ENCODE measurements at places on chromosomes 5 and 9. TPM values are rescaled to one million over a fixed set of nuclear protein-coding genes. Genes with fewer than 3 reads are reported as not detected.

GABRG2 gene
- total RNA-seq, result not detected

SERF1B gene
- 22.9 TPM for total RNA-seq

DNA sequence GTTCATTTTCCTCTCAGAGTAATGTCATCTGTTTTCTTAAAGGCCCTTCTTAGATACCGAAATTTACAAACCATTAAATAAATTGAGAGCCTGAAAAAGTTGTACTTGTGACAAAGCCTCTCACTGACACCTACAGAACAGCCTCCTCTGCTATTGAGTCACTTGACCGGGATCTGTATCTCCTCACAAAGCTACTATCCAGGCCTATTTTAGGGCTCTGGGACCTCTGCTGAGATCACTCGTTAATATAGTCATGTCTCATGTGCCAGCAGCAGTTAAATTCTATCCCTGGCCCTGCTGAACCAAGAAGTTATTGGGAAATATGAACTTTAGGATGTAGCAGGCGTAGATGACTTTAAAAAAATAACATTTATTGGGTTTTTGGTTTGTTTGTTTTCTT is 31.1 kb downstream of the FBXO38 start:
- no peak overlapping the region for H3K4me3 ChIP-seq
- H3K36me3 ChIP-seq, result peaks cover 95% of the 10 kb centered on the region
- DNase-seq, result no peak
- peaks cover 2% of the 10 kb centered on the region for H3K4me1 ChIP-seq
- H3K27ac ChIP-seq, result no peak overlapping the region
- no peaks in the 10 kb centered on the region for H3K27me3 ChIP-seq

DNA sequence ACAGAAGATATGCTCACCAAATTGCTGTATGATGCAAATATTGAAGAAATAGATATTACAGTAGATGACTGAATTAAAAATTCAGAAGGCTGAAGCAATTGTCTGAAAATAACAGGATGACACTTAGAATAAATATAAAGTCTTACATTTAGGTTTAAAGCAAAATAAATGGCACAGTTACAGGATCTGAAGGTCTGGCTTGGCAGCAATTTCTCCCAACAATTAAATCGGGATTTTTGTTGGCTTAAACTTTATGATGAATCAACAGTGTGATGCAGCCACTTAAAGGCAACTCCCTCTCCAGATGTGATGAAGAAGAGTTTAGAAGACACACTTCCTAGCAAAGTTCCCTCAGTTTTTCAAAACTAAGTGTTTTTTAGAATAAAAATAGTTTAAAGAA is 80.5 kb downstream of the NREP start:
- no peak overlapping the region for H3K27ac ChIP-seq
- H3K4me3 ChIP-seq, result no peak overlapping the region
- no peaks in the 10 kb centered on the region for H3K4me1 ChIP-seq

DNA sequence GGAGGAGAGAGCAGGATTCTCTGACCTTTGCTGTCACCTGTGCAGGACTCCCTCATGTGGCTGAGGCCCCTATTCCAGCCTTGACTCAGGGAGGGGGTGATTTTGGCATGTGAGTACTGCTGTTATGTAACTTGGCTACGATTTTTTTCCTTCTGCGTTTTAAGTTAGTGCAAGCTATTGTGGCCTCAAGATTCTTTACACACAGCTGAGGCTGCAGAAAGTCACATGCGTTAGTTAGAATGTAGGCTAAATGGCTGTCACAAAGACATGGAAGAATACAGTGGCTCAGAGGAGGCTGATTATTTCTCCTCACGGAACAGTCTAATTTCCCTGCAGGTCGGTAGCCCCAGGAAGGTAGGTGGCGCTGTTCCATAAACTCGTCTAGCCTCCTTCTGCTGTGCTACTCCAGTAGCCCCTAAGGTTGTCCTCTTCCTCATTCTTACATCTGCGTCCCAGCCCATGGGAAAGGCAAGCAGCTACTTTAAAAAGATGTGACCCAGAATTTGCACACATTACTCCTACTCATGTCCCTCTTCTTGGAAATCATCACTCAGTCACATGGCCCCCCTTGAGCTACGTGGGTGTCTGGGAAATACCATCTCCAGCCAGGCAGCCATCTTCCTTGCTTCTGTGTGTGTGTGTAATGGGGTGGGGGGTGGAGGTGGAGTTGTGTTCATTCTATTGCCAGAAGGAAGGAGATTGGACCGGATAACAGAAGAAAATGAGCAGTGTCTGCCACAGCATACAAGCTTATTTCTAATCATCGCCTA is 486.6 kb downstream of the CCDC171 start:
- no peaks in the 10 kb centered on the region for H3K4me1 ChIP-seq
- no peak overlapping the region for H3K4me3 ChIP-seq

DNA sequence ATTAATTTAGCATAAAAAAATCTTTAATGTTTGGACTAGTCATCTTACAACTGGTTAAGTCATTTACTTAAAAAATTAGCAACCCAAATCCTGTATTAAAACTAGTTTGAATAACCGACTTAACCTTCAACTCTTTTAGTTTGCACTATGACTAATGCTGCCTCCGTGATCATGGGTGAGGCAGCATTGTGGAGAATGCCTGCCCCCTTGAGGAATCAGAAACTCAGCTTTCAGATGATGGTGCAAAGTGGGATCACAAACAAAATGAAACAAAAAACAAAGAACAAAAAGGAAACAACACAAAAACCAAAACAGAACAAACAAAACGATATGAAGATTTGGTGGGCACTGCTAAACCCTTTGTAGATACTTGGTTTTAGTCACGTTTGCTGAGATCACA is 127.0 kb upstream of the PALM2AKAP2 start:
- H3K4me3 ChIP-seq, result no peak overlapping the region
- H3K27me3 ChIP-seq, result peaks cover 2% of the 10 kb centered on the region
- H3K27ac ChIP-seq, result no peak overlapping the region

Data from naive thymus-derived CD8-positive, alpha-beta T cell (primary cell).